NCI-H446 (cell line): ENCODE measurements at places on chromosomes 12 and 14.

DNA sequence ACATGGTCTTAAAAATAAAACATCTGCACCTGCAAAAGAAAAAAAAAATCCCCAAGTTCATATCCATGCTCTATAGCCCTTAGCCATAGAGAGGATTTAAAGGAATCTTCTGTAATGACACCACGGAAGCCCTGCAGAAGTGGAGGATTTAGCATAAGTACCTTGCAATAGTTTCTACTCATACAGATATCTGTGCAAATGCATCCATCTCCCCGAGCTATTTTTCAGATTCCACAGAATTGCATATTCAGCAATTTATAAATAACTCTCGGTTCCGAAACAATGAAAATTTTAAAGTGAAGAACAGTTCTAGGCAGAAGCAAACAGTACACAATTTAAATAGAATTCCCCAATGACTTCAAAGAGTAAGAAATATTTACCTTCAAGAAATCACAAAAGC, 424 bp downstream of the IGF1 start:
- no peak for DNase-seq

DNA sequence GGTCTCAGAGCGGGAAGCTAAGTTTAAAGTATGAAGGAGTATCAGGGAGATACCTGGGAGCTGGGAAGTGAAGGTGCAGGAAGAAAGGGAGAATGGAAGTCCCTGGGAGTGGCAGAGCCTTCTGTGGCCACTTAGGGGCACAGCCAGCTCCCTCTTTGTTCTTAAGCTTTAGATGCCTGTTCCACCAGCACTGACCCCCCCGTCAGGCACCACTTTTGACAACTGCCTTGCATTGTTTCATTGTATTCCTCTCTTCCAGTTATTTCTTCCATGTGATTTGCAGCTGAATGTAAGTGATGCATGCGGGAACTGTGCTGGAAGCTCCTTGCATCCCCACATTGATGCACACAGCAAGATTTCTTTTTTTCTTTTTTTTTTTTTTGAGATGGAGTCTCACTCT, 2.6 kb downstream of the GALNT16 start:
- no peak for DNase-seq

- no peak for DNase-seq
Measured at GRCh38 chr12:82461393-82461792, 103.1 kb downstream of the METTL25 start.

GRCh38 chr14:56378046-56378445, 201.6 kb upstream of the TMEM260 start:
- no peak for DNase-seq

DNA sequence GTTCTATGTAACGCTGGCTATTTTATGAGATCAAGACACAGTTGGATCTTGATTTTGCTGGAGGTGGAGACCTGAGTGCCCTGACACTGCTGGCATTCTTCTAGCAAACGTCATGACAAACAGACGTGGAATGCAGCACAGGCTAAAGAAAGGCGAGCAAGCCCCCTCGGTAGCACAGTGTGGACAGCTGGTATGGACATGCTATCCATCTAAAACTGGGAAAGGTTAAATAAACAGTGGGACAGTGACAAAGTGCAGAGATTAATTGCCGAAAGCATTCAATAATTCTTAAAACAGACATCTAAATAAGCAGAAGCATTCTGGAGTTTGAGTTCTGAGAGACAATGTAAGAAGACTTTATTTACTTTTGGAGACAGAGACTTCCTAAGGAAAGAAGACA, 237.2 kb downstream of the FBXL14 start:
- no peak for DNase-seq

DNA sequence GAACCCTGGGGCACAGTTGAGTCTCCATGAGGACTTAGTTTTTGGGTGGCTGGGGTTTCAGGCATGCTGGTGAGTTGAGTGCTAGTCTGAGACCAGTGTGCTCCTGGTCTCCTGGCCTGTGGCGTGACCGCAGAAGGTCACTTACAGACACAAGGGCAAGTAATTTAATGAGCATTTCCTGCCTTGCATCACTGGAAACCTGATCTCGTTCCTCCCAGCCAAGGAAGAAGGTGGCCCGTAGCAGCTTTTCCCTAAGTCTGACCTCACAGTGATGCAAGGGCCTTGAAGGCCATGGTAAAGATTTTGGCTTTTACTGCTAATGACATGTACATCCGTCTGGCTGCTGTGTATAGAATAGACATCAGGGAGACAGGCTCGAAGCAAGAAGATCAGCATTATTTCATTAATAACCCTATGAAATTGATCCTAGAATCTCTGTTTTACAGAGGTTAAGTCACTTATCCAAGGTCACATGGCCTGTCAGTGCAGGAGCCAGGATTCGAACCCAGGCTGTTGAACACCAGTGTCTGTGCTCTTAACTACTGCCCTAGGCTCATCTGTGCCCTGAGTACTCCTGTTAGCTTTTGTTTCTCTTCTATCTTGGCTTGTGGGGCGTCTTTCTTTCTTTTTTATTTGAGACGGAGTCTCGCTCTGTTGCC, 4.6 kb downstream of the TMEM120B start:
- DNase-seq: no peak

- no peak for DNase-seq
Measured at GRCh38 chr14:78737116-78737515, 566.9 kb downstream of the NRXN3 start.

DNA sequence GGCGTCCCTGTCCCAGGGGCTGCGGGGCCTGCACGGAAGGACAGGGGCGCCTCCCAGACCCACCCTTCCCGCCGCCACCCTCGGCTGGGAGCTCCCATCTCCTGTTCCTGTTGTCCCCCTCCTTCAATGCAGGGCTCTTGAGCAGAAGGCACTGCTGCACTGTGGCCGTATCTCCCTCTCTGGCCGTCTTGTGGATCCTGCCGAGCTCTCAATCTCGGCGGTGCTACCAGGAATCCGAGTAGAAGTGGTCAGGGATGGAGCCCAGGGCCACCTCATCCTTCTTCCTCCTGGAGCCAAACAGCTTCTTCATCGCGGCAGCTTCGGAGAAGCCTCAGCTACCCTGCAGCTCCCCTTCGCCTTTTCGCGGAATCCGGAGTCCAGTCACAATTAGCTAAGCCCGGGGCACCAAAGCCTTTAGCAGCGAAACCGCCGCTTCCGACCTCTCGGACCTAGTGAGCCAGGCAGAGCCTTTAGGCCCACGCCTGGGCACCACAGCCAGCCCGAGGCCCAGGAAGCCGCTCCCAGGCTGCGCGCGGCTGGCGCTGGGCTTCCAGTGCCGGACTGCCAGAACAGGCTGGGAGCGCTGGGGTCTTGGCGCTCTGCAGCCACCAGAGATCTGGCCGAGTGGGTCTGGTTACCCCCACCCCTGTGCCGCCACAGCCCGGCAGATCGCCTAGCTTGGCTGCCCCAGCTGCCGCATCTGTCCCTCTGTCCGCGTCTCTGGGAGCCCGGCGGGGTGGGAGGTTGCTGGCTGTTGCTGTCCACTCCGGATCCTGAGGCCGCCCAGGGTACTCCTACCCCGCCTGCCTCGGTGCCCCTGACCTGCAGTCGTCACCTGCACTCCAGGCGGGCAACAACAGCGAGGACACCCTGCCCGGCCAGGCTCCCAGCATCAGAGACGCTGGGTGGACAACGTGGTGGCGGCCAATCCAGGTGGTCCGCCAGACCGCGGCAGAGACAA, 69.1 kb downstream of the ASCL4 start:
- no peak for DNase-seq
